Natural killer cell treated with Interleukin-12 subunit alpha and Interleukin-12 subunit beta and Interleukin-15 and Interleukin-18, amount 100 ng/mL, for 72 hours (primary cell): ENCODE measurements at places on chromosomes 5 and 9. TPM values are rescaled to one million over a fixed set of nuclear protein-coding genes. Genes with fewer than 3 reads are reported as not detected.
A peak's percentile ranks its signal among the peaks of the same experiment; 100 is the strongest.

GRIN1 gene
- 0.11 TPM for total RNA-seq

LAMC3 gene
- not detected for total RNA-seq

CCNJL gene
- 5.6 TPM for total RNA-seq

ENTREP1 gene
- total RNA-seq = not detected

CCL28 gene
- total RNA-seq = 4.8 TPM

CDH6 gene
- total RNA-seq = not detected

SLC9A3 gene
- total RNA-seq = 0.21 TPM

GRCh38 chr5:61949054-61949678 lies 356.8 kb upstream of the KIF2A start:
- no peak for DNase-seq
- no peaks in the 10 kb centered on the region for H3K4me1 ChIP-seq
- H3K27ac ChIP-seq = no peak overlapping the region
- no peak overlapping the region for H3K4me3 ChIP-seq
- H3K27me3 ChIP-seq = peaks cover 2% of the 10 kb centered on the region

- H3K36me3 ChIP-seq = peaks cover 4% of the 10 kb centered on the region
- H3K27ac ChIP-seq = peak overlapping the region; percentile 58
- peak overlapping the region; percentile 78 for H3K4me3 ChIP-seq
- no peak for DNase-seq
- H3K4me1 ChIP-seq = peaks cover 13% of the 10 kb centered on the region
- peaks cover 25% of the 10 kb centered on the region for H3K27me3 ChIP-seq
These were observed 227.7 kb downstream of the SMARCA2 start for GRCh38 chr9:2242831-2243330.

- no peaks in the 10 kb centered on the region for H3K36me3 ChIP-seq
- no peak for DNase-seq
- peaks cover 8% of the 10 kb centered on the region for H3K27me3 ChIP-seq
- peak overlapping the region; percentile 6 for H3K4me3 ChIP-seq
These were observed 64.7 kb upstream of the SELENOP start for GRCh38 chr5:42876375-42876844.

DNA sequence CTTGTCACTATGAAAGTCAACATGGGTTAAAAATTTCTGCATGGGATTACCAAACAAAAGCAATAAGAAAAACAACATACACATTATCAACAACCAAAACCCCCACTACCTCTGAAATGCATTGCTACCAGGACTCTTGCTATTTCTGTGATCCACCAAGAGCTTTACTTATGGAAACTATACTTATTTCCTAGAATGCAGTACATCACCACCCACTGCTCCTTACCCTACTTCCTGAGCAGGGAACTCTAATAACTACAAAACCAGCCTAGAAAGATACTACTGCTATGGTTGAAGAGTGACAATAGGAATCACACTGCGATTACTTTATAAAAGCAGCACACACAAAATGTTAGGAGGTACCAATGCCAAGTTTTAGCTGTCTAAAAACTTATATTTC lies 22.2 kb downstream of the LURAP1L start:
- no peak for DNase-seq
- no peak overlapping the region for H3K27ac ChIP-seq
- no peaks in the 10 kb centered on the region for H3K27me3 ChIP-seq
- H3K36me3 ChIP-seq = no peaks in the 10 kb centered on the region
- H3K4me1 ChIP-seq = no peaks in the 10 kb centered on the region
- H3K4me3 ChIP-seq = no peak overlapping the region

DNA sequence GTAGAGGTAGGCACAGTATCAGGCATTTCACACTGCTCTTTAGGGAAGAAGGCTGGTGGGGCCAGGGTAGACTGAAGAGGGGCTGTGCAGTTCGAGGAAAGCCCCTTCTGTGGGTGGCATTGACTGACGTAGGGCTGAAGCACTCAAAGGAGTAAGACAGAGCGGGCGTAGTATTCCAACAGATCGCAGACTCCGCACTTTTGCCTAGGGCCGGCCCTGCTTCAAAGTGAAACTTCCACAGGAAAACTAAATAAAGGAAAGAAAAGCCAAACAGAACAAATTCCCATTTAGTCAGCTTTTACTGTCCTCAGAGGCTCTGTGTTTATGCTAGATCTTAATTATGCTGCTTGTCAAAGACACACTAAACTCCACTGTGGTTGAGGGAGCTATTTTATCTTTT lies 493.0 kb upstream of the WWC1 start:
- H3K27me3 ChIP-seq = no peaks in the 10 kb centered on the region
- H3K4me1 ChIP-seq = no peaks in the 10 kb centered on the region
- no peak overlapping the region for H3K27ac ChIP-seq

DNA sequence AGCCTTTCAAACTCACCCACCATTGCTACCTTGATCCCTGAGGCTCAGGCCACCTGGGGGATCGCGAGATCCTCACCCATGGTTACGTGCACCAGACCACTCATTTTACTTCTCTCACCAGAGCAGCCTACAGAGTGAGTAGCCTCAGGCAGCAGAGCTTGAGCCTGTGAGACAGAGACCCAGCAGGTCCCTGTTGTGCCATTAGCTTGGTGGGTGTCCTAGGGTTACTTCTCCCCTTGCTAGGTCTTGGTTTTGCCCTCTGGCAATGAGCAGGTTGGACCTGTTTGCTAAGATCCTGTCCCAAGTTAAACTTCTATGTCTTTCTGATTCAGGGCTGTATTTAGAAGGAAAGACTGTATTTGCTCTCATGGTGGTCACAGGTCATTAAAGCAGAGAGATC lies 21.8 kb downstream of the WHRN start:
- no peak overlapping the region for H3K27ac ChIP-seq
- H3K36me3 ChIP-seq = no peaks in the 10 kb centered on the region
- H3K4me3 ChIP-seq = no peak overlapping the region
- no peak for DNase-seq
- H3K4me1 ChIP-seq = peaks cover 9% of the 10 kb centered on the region

DNA sequence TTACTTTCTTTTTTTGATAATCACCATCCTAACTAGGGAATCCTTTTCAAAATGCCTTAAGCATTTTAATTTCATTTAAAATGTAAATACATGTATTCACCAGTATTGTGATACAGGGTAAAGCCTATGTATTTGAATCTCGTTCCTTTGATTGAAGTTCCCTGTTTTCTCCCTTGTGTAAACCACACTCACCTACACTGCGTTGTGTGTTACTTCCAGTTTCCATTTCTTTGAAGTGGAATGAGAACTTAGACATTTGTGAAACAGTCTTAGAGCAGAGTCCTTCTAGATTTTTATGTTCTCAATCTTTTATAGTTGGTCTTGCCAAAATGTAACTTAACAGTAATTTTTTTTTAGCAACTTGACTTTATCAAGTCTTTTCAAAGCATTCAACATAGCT lies 101.4 kb downstream of the ZNF462 start:
- H3K4me1 ChIP-seq = peaks cover 10% of the 10 kb centered on the region
- H3K4me3 ChIP-seq = no peak overlapping the region
- DNase-seq = no peak
- H3K27ac ChIP-seq = no peak overlapping the region
- H3K36me3 ChIP-seq = no peaks in the 10 kb centered on the region

DNA sequence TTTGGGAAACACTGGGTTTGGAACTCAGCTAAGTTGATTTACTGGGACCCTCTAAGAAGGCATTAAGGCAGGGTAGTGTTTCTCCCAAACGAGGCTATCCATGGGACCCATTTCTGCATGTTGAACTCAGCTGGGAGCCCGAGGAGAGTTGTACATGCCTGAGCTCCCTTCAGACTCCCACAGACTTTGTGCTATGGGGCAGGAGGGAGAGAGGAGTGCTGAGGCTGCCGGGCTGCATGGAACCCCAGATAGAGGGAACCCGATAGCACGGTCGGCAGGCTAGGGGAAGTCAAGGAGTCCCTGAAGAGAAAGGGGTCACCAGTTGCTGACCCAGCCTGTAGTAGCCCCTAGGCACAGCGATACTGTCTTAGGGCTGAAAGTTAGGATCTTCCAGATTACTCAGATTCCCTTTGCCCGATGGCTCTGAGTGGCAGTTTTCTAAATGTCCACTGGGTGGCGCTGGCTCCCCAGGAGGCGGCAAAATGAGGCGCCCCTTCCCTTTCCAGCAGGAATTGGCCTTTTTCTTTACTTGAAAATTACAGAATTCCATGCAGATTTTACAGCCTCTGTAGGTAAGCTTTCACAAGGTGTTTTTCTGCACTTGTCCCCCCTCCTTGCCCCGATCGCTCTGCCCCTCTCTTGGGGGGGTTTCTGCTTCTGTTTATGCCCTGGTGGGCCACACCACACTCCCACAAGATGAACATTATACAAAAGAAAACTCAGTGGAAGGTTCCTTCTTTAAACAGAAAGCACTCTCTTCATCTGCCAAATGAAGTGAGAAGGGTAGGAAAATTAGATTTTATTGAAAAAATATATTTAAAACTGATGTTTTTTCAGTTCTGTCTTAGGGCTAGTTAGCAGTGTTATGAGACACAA lies 17.8 kb downstream of the NANS start:
- DNase-seq = peak; percentile 76
- peaks cover 11% of the 10 kb centered on the region for H3K36me3 ChIP-seq
- peaks cover 5% of the 10 kb centered on the region for H3K4me1 ChIP-seq
